Gastroesophageal sphincter (tissue), 4 donors: ENCODE measurements at places on chromosomes 7 and 10.

DNA sequence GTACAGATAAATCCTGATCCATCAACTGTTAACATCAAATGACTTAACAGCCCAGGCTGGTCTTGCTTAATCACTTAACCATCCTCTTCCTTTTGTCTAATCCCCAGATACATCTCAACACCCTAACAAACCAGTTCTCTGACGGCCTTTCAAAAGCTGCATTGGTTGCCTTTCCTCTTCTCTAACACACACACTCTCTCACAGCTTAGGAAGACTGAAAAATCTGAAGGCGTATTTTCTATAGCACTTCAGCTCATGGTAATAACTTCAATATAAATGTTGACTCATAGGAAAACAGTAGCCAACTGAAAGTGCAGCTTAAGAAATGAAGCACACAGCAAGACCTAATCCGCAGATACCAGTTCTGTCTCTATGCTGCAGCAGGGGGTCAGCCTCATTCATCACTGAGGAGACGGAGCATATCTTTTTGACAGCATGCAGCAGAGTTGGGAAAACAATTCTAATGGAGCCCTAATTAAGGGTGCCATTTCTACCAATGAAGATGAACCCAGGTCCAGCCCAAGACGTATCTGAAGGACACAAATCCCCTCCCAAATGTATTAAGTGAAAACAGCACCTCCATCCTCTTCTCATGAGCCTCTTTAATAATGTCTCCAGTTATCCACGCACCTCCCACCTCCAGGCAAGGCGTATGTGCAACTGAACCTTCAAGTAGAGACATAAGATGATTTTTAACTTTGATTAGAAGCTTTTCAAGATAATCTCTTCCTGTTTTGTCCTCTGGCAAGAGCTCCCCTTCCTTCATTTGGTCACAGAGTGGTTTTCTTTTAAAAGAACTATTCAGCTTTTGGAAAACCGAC is 211.7 kb upstream of the NFE2L3 start:
- ATAC-seq: no peak

DNA sequence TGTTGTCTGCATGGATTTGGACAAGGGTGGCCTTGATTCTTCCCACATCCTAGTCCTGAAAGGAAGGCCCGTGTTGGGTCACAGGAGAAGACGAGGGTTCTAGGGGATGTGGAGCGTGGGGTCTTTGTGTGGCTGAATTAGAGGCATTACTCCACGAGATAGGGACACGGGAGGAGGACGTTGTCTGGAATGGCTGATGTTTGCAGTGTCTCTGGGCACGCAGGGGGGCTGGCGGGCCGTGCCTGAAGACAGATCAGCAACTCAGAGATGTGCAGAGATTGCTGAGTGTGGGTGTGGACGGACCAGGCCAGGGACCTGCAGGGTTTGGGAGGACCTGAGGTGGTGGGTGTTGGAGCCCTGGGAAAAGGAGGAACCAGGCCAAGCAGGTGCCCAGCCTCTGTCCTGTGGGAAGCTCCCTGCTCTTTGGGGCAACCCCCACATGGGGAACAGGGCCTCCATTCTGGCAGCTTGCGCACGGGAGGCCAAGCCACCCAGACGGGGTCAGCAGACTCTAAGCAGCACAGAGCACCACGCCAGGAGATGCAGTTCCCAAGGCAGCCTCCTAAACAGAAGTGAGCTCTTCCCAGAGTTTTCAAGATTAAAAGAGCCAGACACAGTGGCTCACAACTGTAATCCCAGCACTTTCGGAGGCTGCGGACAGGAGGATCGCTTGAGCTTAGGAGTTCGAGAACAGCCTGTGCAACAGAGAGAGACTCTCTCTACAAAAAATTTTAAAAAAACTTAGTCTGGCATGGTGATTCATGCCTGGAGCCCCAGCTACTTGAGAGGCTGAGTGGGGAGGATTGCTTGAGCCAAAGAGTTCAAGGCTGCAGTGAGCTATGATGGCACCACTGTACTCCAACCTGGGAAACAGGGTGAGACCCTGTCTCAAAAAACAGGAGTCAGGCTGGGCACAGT is 71.0 kb upstream of the GTF2I start:
- ATAC-seq: no peak

- ATAC-seq: no peak
Measured at GRCh38 chr7:39688611-39689480, 65.5 kb downstream of the RALA start.

DNA sequence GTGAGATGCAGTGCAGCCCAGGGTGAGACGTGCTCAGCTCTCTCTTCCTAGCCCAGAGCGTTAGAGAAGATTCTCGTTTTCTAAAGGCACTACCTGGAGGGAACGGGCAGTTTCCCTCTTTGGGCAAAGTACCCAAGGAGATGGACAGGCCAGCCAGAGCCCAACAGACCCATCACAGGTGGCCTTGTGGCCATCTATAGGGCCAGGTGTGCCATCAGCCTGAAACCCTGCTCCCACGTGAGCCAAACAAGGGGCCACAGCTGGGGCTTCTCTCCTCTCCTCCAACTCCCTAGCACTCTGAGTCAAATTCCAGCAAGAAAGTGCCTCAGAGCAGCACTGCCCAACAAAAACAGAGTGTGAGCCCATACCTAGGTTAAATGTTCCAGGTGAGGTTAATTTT is 22.3 kb downstream of the CHST15 start:
- no peak for ATAC-seq

DNA sequence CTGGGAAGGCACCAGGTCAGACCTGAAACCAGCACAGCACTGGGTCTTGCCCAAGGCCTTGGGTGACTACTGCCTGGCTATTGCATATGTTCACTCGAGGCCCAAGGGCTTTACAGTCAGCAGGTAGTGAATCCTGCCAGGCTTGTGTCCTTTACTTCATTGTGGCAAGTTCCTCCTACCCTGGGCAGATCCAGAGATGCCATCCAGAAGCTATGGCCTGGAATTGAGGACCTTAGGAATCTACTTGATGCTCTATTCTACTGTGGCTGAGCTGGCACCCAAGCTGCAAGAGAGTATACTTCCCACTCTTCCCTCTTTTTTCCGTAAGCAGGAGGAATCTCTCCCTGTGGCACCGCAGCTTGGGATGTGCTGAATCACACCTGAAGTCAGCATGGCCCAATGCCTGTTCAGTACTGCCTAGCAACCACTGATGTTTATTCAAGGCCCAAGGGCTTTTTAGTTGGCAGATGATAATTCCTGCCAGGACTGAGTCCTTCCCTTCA is 246.7 kb upstream of the CTBP2 start:
- ATAC-seq: no peak

DNA sequence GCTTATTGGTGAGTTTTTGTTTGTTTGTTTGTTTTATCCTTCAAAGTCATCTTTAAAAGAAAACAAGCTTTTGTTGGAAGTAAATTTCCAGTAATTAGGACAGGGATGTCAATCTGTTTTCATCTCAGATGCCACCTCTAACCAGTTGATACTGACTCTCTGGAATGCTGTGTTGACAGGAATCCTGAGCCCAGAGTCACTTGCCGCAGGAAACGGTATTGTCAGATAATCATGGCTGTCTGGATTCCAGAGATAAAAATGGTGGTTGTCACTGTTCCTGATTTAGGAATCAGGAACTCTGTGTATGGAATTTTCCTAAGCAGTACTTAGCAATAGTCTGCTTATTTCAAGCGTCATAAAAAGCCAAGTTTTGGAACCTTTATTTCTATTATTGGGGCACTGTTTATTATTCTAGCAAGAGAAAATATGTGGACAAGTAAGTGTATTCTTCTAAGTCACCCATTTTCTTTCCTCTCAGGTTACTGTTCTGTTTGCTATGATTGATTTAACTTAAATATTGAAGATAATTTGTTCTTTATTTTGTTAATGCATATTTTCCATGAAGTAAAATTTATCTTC is 39.2 kb downstream of the CDC123 start:
- ATAC-seq: no peak

- ATAC-seq: no peak
Measured at GRCh38 chr10:78626471-78626870, 442.3 kb upstream of the ZMIZ1 start.

- no peak for ATAC-seq
Measured at GRCh38 chr10:11401264-11402235, 209.9 kb downstream of the USP6NL start.

DNA sequence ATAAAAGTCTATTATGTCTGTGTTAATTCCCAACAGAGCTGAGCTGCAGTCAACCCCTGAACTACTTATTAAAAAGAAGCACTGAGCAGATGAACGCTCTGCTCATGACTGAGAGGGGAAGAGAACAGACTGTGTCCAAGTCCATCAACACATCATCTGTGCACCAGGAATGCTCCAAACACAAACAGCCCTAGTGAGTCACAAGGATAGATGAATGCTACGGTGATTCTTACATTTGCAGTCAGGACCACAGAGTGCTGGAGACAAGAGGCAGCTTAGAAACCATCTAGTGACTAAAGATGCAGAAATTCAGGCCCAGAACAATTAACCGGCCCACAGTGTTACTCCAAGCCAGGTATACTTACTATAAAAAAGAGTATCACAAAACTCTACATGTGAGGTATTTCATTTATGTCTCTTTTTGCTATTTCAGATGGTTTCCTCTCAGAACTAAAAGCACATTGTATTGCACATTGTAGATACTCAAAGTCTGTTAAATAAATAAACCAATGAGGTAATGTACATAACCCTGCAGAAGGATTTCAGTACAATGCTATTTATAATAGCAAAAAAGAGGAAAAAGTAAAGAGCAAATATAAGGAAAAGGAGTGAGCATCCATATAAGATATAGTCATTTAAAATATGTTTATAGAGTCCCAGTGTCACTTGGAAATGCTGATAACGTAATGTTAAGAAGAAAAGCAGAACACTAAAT is 159.2 kb downstream of the KCNMA1 start:
- ATAC-seq: peak; percentile 82

DNA sequence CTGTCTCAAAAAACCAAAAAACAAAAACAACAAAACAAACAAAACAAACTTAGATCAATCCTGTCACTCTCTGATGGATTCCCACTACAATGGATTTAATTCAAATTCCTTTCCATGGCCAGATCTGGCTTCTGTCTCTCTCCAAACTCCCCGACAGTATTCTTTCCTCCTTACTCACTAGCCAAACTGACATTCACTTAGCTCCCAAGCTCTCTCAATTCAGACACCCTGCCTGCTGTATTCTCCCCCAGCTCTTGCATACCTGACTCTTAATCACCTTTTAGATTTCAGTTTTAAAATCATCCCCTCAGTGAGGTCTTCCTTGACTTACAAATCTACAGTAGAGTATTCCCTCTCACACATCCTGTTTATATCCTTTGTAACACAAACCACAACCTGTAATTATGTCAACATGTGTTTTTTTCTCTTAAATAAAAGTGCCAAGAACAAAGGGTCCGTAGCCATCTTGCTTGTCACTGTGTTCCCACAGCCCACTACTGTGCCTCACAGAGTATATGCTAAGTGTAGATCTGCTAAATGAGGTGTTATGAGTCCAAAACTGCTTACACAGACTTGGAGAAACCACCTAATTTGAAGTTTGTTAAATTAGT is 14.4 kb downstream of the HERPUD2 start:
- no peak for ATAC-seq

DNA sequence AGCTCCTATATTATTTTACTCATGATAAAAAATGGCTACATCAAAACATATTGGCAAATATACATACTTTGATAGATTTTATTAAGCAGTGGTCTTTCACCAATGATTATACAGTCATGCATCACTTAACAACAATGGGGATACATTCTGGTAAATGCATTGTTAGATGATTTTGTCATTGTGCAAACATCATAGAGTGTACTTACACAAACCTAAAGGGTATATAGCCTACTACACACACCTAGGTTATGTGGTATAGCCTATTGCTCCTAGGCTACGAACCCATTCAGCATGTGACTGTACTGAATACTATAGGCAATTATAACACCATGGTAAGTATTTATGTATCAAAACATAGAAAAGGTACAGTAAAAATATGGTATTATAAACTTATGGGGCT is 98.9 kb upstream of the IL6 start:
- no peak for ATAC-seq

DNA sequence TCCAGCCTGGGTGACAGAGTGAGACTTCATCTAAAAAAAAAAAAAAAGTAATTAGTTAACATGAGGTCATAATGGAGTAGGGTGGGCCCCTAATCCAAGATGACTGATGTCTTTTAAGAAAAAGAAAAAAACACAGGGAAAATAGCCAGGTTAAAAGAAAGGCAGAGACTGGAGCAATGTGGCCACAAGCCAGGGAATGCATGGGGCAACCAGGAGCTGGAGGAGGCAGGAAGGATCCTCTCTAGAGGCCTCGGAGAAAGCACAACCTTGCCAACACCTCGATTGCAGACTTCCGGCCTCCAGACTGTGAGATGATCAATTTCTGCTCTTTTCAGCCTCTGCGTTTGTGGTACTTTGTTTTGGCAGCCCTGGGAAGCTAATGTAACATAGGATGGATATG is 121.5 kb downstream of the ITIH5 start:
- ATAC-seq: peak; percentile 19

DNA sequence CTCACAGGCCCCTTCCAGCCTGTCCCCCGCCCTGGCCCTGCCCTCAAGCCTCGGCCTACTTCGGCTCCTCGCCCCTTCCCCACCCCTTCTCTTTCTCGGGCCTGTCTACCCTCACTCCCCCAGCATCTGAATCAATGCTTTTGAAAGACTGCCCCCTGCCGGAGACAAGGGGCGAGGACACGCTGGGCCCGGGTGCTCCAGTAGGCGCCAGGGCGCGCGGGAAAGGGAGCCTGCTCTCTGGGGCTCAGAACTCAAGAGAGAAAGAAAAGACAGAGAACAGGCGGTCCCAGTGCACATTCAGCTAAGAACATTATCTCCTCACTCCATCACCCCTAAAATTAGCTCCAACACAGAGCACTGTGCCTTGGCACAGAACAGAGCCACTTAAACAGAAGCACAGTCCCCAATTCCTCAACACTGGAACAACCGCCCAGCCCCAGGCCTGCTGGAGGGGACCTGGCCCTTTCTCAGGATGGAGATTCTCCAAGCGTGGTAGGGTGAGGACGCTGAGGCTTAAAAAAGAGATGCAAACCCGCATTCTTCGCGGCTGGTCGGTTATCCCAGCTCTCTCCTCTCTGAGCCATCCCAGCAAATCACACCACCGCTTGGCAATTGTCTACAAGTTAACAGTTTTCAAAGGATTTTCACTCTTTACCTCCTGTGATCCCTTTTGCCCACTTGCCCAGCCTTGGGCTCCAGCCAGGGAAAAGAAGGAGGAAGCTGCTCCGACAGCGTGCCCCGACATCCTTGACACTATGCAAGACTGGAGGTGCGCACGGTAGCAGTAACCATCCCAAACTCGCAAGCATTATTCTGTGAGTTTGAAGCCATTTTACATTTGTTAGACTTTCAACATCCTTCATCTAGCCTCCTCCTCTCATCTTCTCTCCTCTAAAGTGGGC is 2.1 kb downstream of the GIGYF1 start:
- peak; percentile 65 for ATAC-seq
